ENCODE measurements at places on chromosomes 2 and 18. TPM values are rescaled to one million over a fixed set of nuclear protein-coding genes. Genes with fewer than 3 reads are reported as not detected.

- no peak for DNase-seq
These were observed 879.0 kb downstream of the SLC4A3 start for GRCh38 chr2:220506466-220506865.

DYNC2LI1 gene
- 22.7 TPM for polyA plus RNA-seq

UGT1A4 gene
- polyA plus RNA-seq, result not detected

EVX2 gene
- polyA plus RNA-seq, result 1.3 TPM

- no peak for DNase-seq
These were observed 49.6 kb upstream of the TEX51 start for GRCh38 chr2:126849054-126849453.

DPP10 gene
- polyA plus RNA-seq, result 5.0 TPM

DNA sequence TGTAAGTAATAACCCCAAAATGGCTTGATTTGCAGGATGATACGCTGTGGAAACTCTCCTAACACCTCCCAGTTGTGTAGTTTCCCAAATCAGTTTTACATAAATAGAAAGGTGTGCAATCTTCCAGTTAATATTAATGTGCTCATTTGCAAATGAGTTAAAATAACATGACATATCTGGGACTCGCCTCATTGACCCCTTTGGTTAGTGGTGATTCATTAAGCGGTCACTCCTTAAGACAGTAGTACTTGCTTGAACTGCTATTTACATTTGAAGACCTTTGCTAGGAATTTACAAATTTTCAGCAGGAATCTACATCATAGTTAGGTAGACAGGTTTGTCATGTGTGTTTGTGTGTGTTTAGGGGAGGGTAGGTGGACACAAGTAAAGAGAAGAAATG is 1367.7 kb upstream of the CELF4 start:
- no peak for DNase-seq

- no peak for DNase-seq
These were observed 81.8 kb downstream of the TNS1 start for GRCh38 chr2:217920879-217921603.

- no peak for DNase-seq
These were observed 216.9 kb downstream of the HAUS1 start for GRCh38 chr18:46320928-46321711.

GRCh38 chr2:196233021-196233804 is 61.8 kb upstream of the STK17B start:
- DNase-seq, result peak; percentile 46

- DNase-seq, result no peak
These were observed 74.2 kb downstream of the TNS1 start for GRCh38 chr2:217928324-217929181.

SLC39A10 gene
- polyA plus RNA-seq, result 32.1 TPM

DNA sequence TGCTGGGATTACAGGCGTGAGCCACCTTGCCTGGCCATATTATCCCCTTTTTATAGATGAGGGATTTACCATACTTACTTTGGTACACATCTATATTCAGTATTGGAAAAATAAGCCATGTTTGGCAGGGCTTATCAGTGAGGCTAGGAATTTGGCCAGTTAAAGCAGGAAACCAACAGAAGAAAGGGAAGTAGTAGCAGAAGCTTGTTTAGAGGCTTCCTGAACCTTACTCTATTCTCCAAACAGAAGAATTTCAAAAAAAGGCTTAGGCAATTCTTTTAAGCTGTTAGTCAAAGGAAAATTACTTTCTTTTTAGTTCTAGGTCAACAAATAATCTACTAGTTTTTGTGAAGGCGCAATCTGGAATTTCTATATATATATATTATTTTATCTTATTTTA is 3.2 kb upstream of the GLS start:
- no peak for DNase-seq

FBXO48 gene
- 0.36 TPM for polyA plus RNA-seq

- DNase-seq, result no peak
These were observed 1.4 kb downstream of the WDCP start for GRCh38 chr2:24045511-24046508.

DNA sequence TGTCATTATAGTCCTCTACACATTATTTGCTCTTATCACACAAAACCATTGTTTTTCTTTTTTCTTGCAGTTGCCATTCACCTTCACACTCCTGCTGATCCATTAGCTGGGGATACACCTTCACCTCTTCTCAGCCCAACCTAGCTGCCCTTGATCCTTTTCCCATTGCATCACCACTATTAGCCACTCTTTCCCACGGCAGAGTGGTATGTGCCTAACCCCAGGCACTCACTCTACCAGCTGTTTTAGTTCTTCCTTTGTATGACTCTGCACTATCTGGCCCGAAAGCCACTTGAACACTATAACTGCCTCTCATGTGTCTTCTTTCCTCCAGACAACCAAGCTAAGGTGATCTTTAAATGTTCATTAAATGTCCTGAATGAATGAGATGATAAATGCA is 145.4 kb upstream of the PIK3C3 start:
- no peak for DNase-seq

SUPT7L gene
- polyA plus RNA-seq, result 27.3 TPM

GRCh38 chr2:209367075-209367747 is 56.6 kb upstream of the MAP2 start:
- DNase-seq, result no peak

MOGAT1 gene
- not detected for polyA plus RNA-seq

- no peak for DNase-seq
These were observed 35.6 kb downstream of the PPP3R1 start for GRCh38 chr2:68216454-68217310.

Measured in hepatocyte (in vitro differentiated cells).